ENCODE measurements at places on chromosomes 5 and 9.

DNA sequence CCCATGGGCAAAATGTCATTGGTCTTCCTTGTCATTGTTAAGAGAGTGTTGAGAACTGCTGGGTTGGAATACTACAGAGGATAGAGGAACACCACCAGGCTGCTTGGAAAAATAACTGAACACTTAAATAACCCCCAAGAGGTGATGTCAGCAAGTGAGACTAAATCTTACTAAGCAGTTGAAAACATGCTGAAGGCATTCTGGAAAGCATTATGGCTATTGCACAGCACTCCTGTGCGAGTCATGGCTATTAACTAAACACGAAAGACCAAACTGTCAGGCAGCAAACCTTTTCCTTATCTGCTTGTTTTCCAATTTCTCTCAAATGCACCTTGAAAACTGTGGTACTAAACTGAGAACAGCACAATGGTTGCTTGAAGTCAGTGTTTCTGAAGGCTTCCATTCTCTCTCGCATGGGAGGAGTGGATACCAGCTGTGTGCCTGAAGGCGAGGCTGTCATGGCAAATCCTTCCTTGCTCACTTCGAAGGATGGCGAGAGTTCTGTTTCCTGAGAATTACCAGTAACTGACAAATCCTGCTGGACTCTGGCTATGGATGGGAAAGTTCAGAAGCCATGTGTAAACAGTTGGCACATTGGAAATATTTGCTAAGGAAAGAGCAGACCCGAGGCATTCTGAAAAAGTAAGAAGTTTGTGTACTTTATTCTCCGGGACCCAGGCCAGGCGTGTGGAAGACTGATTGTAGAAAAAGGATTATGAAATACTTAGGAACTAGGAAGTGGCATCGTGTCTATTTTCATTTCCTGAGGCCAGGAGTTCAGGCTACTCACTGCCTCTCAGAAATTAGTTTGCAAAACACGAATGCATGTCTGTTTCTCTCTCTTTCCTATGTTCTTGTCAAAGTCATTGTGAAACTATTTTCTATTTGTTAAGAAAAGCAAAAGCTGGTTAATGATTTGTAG, 182.1 kb downstream of the DMRT2 start:
- DNase-seq = no peak

GRCh38 chr5:94702729-94703128, 84.3 kb downstream of the SLF1 start:
- DNase-seq = no peak

DNA sequence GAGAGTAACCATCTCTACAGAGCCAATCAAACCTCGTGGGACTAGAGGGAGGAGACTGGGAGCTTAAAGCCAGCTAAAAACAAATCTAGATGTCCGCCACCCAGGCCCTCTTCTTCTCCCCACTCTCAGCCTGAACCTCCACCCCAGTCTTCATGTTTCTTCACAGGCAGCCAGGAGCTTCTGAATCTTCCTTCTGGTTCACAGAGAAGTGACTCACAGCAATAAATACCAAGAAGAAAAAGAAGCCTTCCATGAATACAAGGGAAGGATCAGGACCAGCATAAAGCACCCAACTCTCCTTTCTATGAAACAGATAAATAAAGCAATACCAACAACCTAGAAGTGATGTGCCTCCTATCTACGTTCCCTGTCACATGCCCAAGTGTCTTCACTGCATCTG, 103.3 kb upstream of the SLIT3 start:
- DNase-seq = no peak

- no peak for DNase-seq
Observed at GRCh38 chr9:5825895-5826622, 6.9 kb downstream of the ERMP1 start.

GRCh38 chr9:6611865-6612264, 33.7 kb downstream of the GLDC start:
- DNase-seq = no peak
